ENCODE measurements at places on chromosomes 3 and 15.

- DNase-seq, result no peak
Measured at GRCh38 chr3:98812851-98813374, 49.8 kb downstream of the ST3GAL6 start.

DNA sequence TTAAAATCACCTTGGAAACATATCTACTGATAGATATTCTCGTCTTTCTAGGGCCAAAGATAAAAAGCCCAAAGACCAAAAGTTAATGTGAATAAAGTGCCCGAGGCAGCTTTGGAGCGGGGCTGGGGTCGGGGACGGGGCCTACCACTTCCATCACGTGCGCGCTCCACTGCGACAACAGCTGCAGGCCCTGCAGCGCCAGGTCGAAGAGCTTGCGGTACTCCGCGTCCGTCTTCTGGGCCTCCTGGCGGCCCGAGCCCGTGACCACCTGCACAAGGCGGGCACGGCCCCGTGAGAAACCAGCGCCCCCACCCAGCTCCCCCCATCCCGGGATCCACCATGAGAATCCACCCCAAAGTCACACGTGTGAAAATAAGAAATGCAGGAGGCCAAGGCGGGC lies 52.4 kb downstream of the CYFIP1 start:
- no peak for DNase-seq

DNA sequence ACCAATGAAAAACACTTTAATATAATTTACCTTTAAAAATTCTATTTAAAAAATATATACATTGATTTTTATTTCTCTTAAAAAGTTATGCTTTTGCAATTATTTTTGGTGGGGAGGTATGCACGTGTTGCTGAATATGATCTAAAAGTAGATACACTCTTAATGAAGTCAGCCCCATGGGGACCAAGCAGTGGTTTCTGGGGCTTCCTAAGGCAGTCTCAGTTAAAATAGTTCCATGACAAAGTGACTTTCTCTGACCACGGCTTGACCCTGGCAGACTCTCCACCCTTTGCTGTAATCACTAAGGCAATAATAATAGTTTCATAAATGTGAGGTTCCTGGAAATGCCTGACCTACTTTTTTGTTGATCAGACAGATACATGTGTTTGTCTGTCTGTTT lies 50.4 kb downstream of the CCR4 start:
- no peak for DNase-seq

GRCh38 chr3:113002679-113003078 lies 11.9 kb downstream of the GTPBP8 start:
- DNase-seq, result no peak

GRCh38 chr3:185042312-185043050 lies 110.4 kb downstream of the C3orf70 start:
- no peak for DNase-seq

- DNase-seq, result no peak
Measured at GRCh38 chr3:42122261-42123011, 31.3 kb downstream of the TRAK1 start.

DNA sequence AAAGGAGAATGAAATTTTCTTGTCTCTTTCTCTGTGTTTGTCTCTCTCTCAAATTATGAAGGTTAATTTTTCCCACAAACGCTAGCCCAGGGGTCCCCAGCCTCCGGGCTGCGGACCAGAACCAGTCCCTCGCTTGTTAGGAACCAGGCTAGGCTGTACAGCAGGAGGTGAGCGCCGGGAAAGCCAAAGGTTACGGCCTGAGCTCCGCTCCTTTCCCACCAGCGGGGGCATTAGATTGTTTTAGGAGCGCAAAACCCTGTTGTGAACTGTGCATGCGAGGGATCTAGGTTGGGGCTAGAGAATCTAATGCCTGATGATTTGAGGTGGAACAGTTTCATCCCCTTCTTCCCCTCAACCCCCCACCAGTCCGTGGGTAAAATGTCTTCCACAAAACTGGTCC lies 74.7 kb upstream of the ZNF385D start:
- no peak for DNase-seq

DNA sequence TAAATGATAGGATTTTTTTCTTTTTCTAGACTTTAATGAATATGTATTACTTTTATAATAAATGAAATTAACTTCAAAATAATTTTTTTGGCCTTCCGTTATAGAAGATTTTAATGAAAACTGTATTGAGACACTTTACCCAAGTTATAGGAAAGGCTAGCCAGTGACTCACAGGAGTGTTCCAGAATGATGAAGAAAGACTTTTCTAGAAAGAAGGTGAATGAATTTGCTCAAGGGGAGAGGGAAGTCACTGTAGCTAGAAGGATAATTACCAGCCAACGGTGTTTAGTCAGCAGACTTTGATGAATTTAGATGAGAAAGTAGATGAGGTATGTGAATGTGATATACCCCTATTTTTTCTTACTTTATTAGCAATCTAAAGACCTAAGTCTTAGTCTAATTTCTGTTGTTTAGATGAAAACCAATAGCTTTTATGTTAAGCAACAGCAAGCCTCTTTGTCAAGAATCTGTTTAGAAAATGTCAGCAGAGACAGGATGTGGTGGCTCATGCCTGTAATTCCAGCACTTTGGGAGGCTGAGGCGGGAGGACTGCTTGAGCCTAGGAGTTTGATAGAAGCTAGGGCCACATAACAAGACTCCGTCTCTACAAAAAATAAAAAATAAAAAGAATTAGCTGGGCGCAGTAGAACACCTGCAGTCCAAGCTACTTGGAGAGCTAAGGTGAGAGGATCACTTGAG lies 3.2 kb downstream of the ALAS1 start:
- no peak for DNase-seq

DNA sequence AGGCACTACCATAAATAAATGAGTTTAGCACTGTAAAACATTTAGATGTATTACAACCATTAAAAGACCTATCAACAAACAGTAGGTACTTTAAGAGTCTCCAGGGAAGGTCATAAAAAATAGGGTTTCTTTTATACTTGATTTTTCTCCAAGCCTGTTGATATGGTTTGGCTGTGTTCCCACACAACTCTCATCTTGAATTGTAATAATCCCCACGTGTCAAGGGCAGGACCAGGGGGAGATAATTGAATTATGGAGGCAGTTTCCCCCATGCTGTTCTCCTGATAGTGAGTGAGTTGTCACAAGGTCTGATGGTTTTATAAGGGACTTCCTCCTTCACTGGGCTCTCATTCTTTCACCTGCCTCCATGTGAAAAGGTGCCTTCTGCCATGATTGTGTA lies 468.9 kb upstream of the UBE2E2 start:
- DNase-seq, result no peak

- no peak for DNase-seq
Measured at GRCh38 chr3:109728861-109729494, 391.6 kb upstream of the DPPA4 start.

All from NCI-H460 (cell line).